ENCODE measurements at places on chromosomes 13 and 19. TPM values are rescaled to one million over a fixed set of nuclear protein-coding genes. Genes with fewer than 3 reads are reported as not detected.

Gene SH2D3A
- 3.0 TPM for total RNA-seq

Gene ZNF556
- not detected for total RNA-seq

Gene ZNF491
- total RNA-seq, result 1.4 TPM

Gene CEACAM21
- 6.8 TPM for total RNA-seq

Gene ZNF729
- not detected for total RNA-seq

Gene EBI3
- 0.60 TPM for total RNA-seq

Gene NTF4
- total RNA-seq, result not detected

Gene FXYD5
- 14.2 TPM for total RNA-seq

Gene COL5A3
- under 0.01 TPM for total RNA-seq

Gene MICU2
- total RNA-seq, result 25.1 TPM

Gene ATP4B
- not detected for total RNA-seq

Gene CLDN10
- total RNA-seq, result 0.20 TPM

Gene GARRE1
- 25.1 TPM for total RNA-seq

Gene KCNRG
- total RNA-seq, result 5.9 TPM

Gene INSR
- total RNA-seq, result 28.0 TPM

Gene CGB5
- not detected for total RNA-seq

Gene C19orf18
- total RNA-seq, result not detected

Gene MIA
- total RNA-seq, result not detected

Gene CRX
- total RNA-seq, result not detected

Gene ZNF415
- 1.3 TPM for total RNA-seq

Gene DIRAS1
- under 0.01 TPM for total RNA-seq

Gene TMEM272
- total RNA-seq, result not detected

Gene CGB1
- total RNA-seq, result not detected

Gene TNFSF13B
- under 0.01 TPM for total RNA-seq

Gene SHISA2
- total RNA-seq, result 1.8 TPM

Gene SULT2A1
- total RNA-seq, result not detected

Gene NLRP5
- total RNA-seq, result not detected

Gene RNASEH2A
- total RNA-seq, result 7.1 TPM

Gene CAPN12
- under 0.01 TPM for total RNA-seq

Gene F2RL3
- total RNA-seq, result 3.7 TPM

Gene ADGRE1
- not detected for total RNA-seq

Gene ZNF285
- 1.1 TPM for total RNA-seq

Measured in lung microvascular endothelial cell (primary cell).